ENCODE measurements at places on chromosomes 7 and 10. TPM values are rescaled to one million over a fixed set of nuclear protein-coding genes. Genes with fewer than 3 reads are reported as not detected.
A peak's percentile ranks its signal among the peaks of the same experiment; 100 is the strongest.

GIMAP1 gene
- total RNA-seq: 19.0 TPM

RBP3 gene
- not detected for total RNA-seq

GRCh38 chr10:74589226-74589673 is 237.2 kb upstream of the KAT6B start:
- peak; percentile 89 for DNase-seq

MBL2 gene
- total RNA-seq: not detected

CALHM3 gene
- total RNA-seq: 0.63 TPM

C10orf62 gene
- total RNA-seq: not detected

- peak; percentile 74 for DNase-seq
Observed at GRCh38 chr10:8088504-8088903, 34.0 kb downstream of the GATA3 start.

- DNase-seq: no peak
Observed at GRCh38 chr7:124042826-124043225, 10.0 kb upstream of the TMEM229A start.

GRCh38 chr7:98651760-98652159 is 34.7 kb downstream of the NPTX2 start:
- no peak for DNase-seq

CDC123 gene
- total RNA-seq: 99.0 TPM

DNA sequence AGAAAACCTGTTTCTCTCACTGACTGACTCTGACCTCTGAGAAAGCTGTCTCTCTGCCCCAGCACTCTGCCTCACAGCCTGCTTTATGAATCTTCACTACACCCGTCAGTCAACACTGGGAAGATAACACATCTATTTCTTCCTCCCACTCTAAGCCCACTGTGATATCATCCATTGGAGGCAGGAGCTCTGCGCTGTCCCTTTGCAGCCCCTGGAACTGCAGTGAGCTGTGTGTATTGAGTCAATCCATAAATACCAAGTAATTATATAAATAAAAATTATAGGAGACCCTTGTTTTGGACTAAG is 17.2 kb upstream of the FXYD4 start:
- no peak for DNase-seq

NSUN5 gene
- 54.1 TPM for total RNA-seq

DNA sequence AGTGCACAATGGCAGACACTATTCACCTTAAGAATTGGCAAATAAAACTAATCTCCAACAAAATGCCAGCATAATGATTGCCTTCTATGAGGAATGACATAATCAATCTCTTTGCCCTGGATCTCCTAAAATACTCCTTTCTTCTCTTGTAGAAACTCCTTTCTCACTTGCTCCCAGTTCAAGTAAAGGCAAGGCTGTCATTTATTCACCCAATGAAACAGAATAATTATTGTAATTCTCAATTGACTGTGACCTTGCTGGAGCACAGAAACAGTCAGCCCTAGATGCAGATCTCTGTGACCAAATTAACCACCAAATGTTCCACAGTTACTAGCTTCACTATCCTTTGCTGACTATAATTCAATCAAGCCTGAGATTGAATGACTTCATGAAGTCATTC is 99.3 kb downstream of the SEMA3C start:
- no peak for DNase-seq

DNA sequence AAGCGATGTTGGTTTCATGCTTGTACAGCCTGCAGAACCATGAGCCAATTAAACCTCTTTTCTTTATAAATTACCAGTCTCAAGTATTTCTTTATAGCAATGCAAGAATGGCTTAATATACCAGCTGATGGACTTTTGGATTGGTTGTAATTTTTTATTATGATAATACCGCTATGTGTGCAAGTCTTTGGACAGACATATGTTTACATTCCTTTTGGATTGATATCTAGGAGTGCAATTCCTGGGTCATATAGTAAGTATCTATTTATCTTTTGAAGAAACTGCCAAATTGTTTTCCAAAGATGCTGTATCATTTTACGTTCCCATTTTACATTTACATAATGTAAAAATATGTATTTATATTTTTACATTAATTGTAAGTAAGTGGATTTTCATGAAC is 81.2 kb upstream of the PIP4K2A start:
- DNase-seq: no peak

DNA sequence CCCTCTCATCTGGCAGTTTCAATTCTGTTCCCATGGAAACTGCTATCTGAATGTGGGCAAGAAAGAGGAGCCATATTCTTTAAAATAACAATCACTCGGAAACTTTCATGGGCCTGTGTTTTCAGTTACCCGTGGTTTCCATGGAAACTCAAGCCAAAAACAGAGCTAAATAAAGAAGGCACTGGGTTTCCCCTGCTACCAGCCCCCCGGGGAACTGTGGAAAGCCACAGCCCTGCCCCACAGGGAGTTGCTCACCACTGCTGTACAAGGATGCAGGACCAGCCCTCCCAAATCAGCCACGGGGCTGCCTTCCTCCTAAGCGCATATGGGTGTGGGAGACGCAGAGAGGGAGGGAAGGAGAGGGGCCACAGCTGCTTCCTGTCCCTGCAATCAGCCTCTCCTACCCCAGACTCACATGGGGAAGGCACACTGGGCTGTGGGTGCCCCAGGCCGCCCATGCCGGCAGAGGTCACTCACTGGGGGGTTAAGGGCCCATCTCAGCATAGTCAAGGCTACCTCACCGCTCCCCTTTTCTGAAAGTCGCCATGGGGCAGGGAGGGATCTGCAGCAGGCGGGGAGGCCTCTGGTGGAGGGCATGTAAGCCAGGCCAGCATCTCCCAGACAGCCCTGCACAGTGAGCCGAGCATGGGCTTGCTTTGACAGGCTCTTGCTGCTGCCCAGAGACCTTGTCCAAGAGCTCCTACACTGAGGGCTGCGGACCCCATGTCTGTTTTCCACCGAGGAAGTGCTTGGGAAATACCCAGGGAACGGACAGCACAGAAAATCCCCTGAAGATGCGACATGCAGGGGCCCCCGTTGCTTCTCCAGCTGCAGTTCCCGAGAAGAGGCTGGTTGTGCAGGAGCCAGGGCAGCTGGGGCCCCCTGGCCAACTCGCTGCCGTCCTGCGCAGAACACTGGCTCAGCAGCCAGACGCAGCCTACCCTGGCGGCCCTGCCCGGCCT is 157.3 kb upstream of the PPP2R2D start:
- no peak for DNase-seq

- DNase-seq: no peak
Observed at GRCh38 chr10:21195252-21195651, 298.1 kb upstream of the NEBL start.

GRCh38 chr7:150368096-150368883 is at the start of gene REPIN1:
REPIN1 (plus strand) TSS chr7:150368822; CDS start chr7:150369712, 890 bp downstream.
- DNase-seq: peak; percentile 83

DNA sequence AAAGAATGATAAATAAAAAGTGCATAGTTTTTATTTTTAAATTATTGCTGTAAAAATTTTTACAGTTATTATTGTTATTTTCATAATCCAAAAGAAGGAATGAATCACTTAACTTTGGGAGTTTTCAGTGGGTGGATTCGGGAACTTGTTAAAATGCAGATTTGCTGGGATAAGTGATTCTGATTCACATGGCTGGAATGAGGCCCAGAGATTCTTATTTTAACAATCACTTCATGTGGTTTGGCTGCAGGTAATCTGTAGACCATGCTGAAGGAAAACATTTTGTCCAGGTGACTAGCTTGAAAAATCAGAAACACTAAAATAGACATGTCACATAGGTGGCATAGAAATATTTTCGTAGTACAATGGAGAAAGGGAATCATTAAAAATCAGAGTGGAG is 13.9 kb downstream of the CROT start:
- no peak for DNase-seq
